ENCODE measurements at places on chromosomes 11 and 22. TPM values are rescaled to one million over a fixed set of nuclear protein-coding genes. Genes with fewer than 3 reads are reported as not detected.

DNAJB13 gene
- total RNA-seq: not detected

PGGHG gene
- 13.4 TPM for total RNA-seq

CCDC15 gene
- total RNA-seq: 2.3 TPM

DNA sequence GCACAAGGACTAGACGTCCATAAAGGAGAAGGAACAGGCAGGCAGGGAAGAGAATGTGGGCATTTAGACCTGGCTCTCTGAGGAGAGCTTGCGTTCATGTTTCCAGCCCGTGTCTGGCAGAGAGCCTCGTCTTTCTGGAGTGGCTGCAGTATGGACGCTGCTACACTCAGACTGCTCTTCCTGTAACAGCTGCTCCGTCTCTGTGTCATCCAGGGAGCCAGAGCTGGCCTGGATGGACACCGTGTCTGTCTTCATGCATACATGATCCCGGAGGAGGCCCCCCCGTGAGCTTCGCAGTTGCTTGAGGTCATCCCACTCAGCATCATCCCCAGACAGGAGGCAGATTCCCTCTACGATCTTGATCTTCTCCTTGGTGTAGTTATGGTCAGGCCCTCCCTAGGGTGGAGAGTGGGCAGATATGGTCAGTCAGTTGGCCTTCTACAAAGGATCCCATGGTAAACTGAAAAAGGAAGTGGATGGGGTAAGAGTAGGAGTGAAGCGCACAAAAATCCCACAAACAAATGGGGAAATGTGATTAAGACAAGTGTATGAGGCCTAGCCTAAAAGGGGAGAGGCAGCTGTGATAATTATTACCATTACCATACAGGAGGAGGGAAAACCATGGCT, 13.0 kb upstream of the CKAP5 start:
- no peak for DNase-seq

DNA sequence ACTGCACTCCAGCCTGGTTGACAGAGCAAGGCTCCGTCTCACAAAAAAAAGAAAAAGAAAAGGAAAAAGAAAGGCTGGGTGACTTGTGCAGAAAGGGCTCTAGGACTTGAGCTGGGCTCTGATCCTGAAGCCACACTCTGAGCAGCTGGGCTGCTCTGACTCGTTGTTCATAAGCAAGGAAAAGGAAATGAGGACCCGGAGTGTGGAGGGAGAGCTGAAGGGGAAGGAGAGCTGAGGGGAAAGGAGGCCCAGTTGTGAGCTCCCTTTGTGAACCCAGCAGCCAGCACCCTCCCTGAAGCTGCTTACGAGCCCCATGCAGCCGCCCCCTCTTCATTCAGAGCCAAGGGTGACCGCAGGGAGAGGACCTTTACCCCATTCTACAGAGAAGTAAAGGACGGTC, 12.3 kb upstream of the SH3BP1 start:
- DNase-seq: no peak

DNA sequence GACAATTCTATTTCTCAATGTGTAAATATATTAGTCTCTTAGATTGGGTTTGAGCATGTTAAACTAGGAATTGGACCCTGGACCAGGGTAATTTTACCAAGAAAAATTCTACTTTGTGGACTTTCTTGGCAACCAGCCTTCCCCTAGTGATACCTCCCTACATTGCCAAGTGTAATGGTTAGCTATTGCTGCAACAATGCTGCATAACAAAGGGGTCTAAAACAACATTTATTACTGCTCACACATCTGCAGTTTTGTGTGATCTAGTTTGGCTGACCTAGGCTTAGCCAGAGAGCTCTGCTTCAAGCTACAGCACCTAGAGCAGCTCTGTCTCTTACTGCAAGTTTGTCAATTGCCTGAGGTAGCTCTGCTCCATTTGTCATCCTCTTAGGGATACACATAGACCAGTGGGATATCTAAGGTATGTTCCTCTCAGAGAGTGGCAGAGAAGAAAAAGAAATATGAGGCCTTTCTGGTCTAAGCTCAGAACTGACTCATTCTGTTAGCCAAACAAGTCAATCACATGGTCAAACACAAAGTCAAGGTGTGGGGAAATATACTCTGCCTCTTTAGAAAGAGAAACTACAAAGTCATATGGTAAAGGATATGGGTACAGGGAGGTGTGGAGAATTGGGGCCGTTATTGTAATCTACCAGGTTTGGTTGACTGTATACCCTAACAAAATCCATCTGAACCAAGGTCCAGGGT, 2.0 kb upstream of the LAYN start:
- no peak for DNase-seq
